A549 treated with CORT108297 at 1 μM for 4 hours (cell line): ENCODE measurements at places on chromosomes 12 and 14. TPM values are rescaled to one million over a fixed set of nuclear protein-coding genes. Genes with fewer than 3 reads are reported as not detected.

The PRB2 gene
- not detected in 5 replicates for total RNA-seq

The FKBP11 gene
- 44.0 to 57.4 TPM (median 56.1 TPM) in 5 replicates for total RNA-seq

The E2F7 gene
- 6.6 to 8.4 TPM (median 7.2 TPM) in 5 replicates for total RNA-seq

The MGST1 gene
- 733 to 839 TPM (median 804 TPM) in 5 replicates for total RNA-seq

The TESPA1 gene
- not detected in 5 replicates for total RNA-seq

The RERG gene
- total RNA-seq: 0.10 to 0.26 TPM (median 0.22 TPM) in 5 replicates

The KRT3 gene
- total RNA-seq: 0.05 to 0.09 TPM (median 0.06 TPM) in 4 of 5 replicates, not detected in the other

The OVCH1 gene
- not detected in 5 replicates for total RNA-seq

The NFATC4 gene
- 0.10 to 0.41 TPM (median 0.23 TPM) in 5 replicates for total RNA-seq

The RASSF8 gene
- 5.0 to 11.2 TPM (median 8.7 TPM) in 5 replicates for total RNA-seq

The VWF gene
- total RNA-seq: 0.08 to 0.29 TPM (median 0.13 TPM) in 5 replicates

The TPH2 gene
- total RNA-seq: 0.03 to 0.07 TPM in 2 of 5 replicates, not detected in the others

The NAV3 gene
- total RNA-seq: 10.0 to 16.1 TPM (median 13.1 TPM) in 5 replicates

The PSMD9 gene
- 117 to 166 TPM (median 127 TPM) in 5 replicates for total RNA-seq
